Breast epithelium (tissue), 4 donors: ENCODE measurements at places on chromosomes 4 and X. TPM values are rescaled to one million over a fixed set of nuclear protein-coding genes. Genes with fewer than 3 reads are reported as not detected.

The HGFAC gene
- not detected for total RNA-seq

The ASB12 gene
- total RNA-seq = not detected

The CXCL3 gene
- 1.3 TPM for total RNA-seq

The SOX3 gene
- not detected for total RNA-seq

The GAGE2A gene
- total RNA-seq = not detected

The KIT gene
- 23.2 TPM for total RNA-seq

The BCLAF3 gene
- 14.7 TPM for total RNA-seq

The AR gene
- 35.7 TPM for total RNA-seq

The TXK gene
- 1.6 TPM for total RNA-seq

The GPC3 gene
- total RNA-seq = 29.7 TPM

The BMPR1B gene
- 2.0 TPM for total RNA-seq

The PITX2 gene
- total RNA-seq = not detected

The ENPP6 gene
- total RNA-seq = 0.16 TPM

The CNKSR2 gene
- 4.9 TPM for total RNA-seq

The SPIN2B gene
- 7.3 TPM for total RNA-seq

The FRMD7 gene
- total RNA-seq = not detected

The SSX3 gene
- total RNA-seq = not detected

The DDX53 gene
- not detected for total RNA-seq

The SEC24D gene
- total RNA-seq = 63.6 TPM

The DDX60 gene
- 19.5 TPM for total RNA-seq

The COQ2 gene
- 9.4 TPM for total RNA-seq
